DMS53 (cell line): ENCODE measurements at places on chromosomes 4 and X.
A peak's percentile ranks its signal among the peaks of the same experiment; 100 is the strongest.

GRCh38 chr4:101014417-101014816 is 332.9 kb downstream of the PPP3CA start:
- DNase-seq = no peak

- DNase-seq = no peak
These were observed 37.4 kb upstream of the DHRSX start for GRCh38 chrX:2538031-2538757.

- DNase-seq = no peak
These were observed 310.3 kb downstream of the EVC2 start for GRCh38 chr4:5398056-5398455.

DNA sequence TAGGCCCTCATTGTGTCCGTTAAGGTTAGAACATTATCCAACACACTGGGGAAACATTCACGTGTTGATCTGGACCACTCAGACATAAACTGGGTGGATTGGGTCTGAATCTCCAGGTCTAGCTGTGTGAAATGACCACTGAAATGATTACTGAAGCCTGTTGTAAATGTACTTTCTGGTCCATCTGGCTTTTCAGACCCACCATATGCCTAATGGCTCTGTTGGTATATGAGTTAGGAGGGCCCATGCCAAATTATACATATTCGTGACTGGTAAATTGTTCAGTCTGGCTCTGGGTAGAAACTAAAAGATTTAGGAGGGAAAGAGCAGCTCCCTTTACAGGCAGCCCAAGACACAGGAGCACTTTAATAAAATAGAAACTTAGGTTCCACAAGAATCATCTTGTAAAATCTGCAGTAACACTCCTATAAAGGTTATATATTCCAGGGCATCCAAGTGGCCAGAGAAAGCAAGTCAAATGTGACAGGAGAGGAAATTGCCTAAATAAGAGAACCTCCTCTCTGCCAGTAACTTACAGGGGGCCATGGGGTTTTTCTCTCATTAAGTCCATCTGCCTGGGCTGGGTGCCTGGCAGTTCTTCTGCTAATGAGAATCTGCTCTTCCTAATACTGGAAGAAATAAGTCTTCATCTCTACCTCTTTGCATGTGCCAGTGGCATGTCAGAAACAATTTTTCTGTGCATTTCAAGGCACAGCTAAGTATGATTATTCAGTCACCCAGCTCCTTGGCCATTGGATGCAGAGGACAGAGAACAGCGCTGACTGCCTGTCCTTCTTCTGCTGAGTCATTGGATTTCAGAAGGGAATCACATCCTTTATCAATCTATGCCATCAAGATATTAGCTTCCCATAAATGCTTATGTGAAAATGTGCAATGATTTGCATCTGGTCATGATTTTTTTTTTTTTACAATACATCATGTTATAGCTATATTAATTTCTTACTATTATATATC is 112.6 kb downstream of the GLRA2 start:
- no peak for DNase-seq

- no peak for DNase-seq
These were observed 10.5 kb downstream of the CDX4 start for GRCh38 chrX:73457306-73457705.

DNA sequence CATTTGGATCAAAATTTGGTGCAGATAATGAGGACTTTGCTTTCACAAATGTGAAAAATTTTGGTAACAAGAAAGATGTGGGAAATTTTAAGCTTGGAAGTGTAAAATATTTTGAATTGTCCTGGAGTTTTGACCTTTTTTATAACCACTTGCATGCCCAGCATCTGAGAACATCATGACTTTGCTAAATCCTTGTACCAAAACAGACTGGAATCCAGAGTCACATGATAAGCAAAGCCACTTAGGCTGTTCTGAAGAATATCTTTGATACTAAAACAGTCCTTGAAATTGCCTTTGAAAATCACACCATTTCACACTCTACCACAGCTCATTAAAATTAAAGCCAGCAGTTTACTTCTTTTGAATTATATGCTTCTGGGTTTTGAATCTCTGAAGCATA is 2.5 kb upstream of the PPM1K start:
- no peak for DNase-seq

- no peak for DNase-seq
These were observed 161.5 kb upstream of the SFRP2 start for GRCh38 chr4:153950100-153950979.

GRCh38 chr4:110211007-110211769 is 12.8 kb upstream of the ELOVL6 start:
- peak; percentile 66 for DNase-seq

GRCh38 chrX:15816438-15816809 is 26.1 kb downstream of the ZRSR2 start:
- DNase-seq = no peak
